ENCODE measurements at places on chromosomes 2 and 18. TPM values are rescaled to one million over a fixed set of nuclear protein-coding genes. Genes with fewer than 3 reads are reported as not detected.
A peak's percentile ranks its signal among the peaks of the same experiment; 100 is the strongest.

Gene AQP12B
- not detected for total RNA-seq

DNA sequence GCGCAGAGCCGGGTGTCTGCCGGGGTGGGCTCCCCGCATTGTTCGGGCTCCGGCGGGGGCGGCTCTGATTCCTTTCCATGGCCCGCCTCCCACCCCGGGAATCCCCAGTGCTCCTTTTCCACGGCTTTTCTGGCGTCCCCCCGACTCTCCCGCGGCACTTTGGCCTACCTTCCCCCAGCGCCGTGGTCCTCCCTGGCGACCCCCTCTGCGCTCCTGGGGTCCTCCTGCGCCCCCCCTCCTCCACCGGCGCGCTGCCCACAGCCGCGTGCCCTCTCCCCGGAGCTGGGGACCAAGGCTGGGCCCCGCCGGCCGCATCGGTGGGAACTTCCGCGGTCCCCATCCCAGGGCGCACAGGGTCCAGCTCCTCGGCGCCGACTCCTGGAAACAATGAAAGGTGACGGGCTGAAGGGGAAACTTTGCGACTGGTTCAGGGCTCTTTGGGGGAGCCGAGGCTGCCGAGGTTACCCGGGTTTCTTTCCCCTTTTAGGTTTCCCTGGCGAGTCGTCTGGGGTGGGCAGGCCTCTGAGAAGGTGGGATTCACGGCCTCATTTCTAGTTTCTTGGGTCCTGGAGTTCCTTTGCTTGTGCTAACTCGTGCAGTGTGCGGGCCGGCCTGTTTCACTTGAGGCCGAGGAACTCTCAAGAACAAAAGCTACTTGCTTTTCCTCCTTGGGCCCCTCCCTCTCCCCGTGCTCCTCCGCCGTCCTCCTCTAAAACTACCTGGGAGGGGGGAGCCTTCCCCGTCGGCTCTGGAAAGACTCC, 2.2 kb downstream of the TGIF1 start:
- DNase-seq = peak; percentile 44

DNA sequence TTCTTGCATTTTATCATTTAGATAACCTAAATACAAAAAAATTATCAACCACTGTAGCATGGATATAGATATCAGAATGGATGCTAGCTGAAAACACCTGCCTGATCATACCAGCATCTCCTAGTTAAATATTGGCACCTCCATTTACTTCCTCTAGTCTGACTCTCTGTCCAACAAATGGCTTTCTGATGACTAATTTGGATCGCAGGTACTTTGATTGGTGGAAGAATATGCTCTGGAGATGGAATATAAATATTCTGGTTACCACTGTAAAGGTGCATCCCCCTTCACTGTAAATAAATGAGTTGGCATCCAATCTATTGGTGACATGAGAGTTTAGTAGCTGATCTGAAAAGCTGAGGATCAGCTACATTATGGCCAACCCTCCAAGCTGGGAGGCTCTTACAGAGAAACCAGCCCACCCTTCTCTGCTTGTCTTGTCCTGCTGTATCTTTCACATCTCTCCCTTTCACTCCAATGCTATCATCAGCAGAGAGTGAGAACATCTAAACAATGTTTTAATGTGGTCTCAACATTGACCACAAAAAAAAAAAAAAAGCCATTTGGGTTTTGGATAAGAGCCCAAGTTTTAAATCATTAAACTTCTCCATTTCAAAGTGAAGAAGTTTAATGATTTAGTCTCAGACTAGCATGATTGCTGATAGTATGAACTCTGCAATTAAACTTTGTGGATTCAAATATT, 90.5 kb downstream of the PMAIP1 start:
- DNase-seq = no peak

DNA sequence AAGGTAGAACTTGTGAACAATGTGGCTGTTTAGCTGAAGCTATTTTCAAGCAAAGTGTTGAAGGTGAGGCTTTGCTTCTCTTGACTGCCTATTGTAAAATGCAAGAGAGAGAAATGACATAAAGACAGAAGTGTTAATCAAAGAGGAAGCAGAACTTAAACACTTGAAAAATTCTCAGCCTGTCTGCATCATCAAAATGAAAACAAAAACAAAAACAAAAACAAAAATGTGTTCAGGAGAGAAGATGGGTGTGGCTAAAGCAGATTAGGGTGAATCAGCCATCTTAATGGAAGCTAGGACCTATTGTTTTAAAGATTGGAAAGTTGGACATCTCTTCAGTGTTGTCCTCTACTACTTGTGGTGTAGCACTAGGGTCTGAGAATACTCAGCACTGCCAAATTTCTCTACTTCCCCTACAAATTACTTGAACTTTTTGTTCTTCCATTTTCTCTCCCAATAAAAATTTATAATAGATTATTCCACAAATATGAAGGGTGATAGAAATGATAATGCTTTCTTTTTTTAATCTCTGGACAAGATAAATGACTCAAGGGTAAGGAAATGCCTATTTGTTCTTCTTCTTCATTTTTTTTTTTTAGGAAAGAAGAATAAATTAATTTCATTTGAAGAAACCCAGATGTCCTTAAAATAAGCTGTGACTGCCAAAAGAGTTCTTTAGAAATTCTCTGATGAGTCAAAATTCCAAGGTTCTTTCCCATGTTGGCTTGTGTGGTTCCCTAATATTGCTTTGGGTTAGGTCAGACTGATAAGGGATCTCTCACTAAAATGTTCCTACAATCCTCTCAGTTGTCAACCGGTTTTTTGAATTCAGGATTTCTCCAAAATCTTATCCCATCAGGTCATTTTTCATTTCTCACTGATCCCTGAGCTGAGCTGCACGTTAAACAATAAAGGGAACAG, 571.2 kb upstream of the ZEB2 start:
- DNase-seq = no peak

Gene CROCC2
- not detected for total RNA-seq

DNA sequence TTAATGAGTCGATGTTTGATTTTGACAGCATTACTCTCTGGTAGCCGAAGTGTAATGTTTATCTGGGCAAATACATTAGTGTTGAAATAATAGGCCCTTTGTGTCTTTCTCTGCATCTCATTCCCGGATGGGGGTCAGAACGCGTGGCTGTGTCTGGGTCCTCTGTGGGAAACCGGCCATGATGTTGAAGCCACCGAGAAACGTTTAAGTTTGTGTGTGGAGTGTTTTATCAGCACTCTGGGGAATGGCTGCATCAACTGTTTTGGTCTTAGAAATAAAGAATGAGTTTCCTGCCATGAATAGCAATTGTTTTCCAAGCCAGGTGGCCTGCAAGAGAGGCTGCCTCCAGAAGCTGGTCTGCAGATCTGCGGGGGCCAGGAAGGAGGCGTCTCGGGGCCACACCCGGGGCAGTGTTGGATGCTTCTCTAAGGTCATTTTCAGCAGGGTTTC, 69.7 kb downstream of the RNF144A start:
- DNase-seq = no peak

DNA sequence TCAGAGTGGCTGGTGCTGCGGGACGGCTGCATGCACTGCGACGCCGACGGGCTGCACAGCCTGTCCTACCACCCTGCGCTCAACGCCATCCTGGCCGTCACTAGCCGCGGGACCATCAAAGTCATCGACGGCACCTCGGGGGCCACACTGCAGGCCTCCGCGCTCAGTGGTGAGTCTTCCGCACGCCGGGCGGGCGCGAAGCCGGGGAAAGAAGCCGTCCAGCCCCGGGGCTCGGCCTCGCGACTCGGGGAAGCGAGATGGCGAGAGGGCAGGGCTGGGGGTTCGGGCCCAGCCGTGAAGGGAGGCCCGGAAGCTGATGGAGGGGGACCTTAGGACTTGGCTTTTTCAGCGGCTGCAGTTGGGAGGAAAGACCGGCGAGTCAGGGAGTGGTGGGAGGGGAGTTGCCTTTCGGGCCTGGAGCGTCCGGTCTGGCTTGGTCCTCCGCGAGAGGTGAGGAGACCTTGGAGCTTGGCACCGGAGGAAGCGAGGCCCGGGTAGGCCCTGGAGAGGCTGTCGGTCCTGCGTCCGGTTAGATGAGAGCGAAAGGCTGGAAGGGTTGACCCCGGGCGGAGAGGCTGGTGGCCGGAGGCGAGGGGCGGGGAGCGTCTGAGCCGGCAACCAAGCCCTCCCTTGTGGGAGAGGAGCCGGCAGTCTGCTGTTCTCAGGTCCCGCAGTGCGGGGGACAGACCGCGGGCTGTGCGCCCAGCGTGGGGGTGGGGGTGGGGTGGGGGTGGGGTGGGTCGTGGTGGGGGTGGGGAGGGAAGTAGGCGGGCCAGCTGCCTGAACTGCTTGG, 691 bp downstream of the BIRC6 start:
- DNase-seq = peak; percentile 51
